ENCODE measurements at places on chromosomes 16 and 17.

GRCh38 chr17:77304746-77305473 lies 164.1 kb downstream of the SEC14L1 start:
- DNase-seq: no peak

- DNase-seq: no peak
Observed at GRCh38 chr17:37458805-37459204, 30.9 kb upstream of the DUSP14 start.

DNA sequence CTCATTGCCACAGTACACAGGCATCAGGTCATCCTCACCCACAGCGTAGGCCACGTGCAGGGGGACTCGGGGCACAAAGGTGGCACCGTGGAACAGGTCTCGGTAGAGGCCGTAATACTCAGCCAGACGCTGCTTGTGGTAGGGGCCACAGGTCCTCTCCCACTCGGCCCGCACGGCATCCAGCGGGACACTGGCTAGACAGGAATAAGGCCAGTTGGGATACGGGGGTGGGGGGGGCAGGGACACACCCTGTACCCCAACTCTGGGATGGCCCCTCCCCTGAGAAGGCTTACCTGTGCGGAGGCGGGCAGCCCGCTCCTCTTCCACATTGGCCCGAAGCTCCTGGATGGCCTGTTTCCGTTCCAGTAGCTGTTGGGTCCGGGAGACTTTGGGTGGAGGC lies 3.0 kb downstream of the MRPL38 start:
- DNase-seq: no peak

GRCh38 chr16:4166821-4167220 lies 50.6 kb upstream of the ADCY9 start:
- no peak for DNase-seq

- DNase-seq: peak; percentile 74
Observed at GRCh38 chr16:3983081-3983520, 102.6 kb upstream of the CREBBP start.

DNA sequence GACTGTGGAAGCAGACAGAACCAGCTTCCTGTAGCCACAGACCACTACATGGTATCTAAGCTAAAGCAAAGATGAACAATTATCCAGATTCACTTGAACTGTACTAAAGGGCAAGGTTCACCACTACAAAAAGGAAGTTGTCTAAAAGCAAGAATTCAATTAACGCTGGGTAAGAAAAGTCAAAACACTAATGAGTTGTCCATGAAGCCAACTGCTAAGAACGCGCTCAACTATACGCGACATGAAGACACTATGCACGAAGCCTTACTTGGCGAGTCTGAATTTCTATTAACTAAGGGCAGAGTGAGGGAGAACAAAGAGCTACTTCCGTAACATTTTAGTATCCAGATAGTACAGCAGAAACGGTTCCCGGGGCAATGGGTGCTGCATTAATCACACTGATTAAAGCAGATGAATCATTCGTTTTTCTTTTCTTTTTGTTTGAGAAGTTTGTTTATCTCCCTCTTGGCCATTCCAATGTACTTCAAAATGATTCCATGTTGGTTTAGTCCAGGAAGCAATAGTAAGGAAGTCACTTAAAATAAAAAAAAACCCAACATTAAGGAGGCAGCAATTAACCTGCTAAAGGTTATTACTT lies 2.8 kb upstream of the RPS15A start:
- no peak for DNase-seq

DNA sequence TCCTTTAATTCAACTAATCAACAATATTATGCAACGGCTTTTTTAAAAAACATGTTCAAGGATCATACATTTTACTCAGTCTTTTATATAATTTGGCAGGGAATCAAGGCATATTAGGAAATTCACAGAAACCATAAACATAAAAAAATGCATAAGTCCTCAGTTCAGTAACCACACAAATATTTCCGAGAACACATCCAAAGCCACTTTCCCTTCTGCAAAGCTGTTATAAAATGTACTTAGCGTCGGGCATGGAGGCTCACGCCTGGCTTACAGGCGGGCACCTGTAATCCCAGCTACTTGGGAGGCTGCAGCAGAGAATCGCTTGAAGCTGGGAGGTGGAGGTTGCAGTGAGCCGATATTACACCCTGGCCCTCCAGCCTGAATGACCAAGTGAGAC lies 9.7 kb upstream of the ZC3H7A start:
- no peak for DNase-seq

DNA sequence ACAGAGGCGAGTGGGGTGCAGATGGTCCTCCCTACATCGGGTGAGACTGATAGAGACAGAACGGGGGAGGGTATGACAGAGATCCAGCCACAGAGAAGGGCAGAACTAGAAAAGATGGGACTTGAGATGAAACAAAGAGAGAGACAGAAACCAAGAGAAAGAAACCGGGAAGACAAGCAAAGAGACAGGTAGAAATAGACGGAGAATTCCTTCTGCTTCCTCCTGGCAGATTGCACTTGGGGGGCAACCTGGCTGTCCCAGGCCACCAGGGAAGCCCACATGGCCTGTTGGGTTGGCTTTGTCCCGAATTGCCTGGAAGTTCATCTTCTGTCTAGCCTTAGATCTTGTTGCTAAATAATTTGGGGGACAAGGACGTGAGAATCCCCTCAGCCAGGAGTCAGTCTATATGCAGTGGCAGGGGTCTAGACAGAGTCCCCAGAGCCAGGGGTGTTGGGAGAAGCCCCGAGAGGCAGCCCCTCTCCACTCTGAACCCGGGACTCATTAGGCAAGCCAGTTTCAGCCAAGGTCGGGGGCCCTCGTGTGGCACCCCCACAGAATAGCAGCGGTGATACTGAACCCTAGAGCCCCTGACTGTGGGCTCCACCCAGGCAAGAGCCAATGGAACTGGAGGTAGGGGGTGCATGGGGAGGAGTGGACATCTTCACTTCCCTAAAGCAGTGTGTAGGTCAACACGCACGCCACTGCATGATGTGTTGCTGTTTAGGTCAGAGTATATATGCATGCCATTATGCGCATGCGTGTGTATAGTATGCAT lies 627 bp upstream of the TSPOAP1 start:
- peak; percentile 42 for DNase-seq

DNA sequence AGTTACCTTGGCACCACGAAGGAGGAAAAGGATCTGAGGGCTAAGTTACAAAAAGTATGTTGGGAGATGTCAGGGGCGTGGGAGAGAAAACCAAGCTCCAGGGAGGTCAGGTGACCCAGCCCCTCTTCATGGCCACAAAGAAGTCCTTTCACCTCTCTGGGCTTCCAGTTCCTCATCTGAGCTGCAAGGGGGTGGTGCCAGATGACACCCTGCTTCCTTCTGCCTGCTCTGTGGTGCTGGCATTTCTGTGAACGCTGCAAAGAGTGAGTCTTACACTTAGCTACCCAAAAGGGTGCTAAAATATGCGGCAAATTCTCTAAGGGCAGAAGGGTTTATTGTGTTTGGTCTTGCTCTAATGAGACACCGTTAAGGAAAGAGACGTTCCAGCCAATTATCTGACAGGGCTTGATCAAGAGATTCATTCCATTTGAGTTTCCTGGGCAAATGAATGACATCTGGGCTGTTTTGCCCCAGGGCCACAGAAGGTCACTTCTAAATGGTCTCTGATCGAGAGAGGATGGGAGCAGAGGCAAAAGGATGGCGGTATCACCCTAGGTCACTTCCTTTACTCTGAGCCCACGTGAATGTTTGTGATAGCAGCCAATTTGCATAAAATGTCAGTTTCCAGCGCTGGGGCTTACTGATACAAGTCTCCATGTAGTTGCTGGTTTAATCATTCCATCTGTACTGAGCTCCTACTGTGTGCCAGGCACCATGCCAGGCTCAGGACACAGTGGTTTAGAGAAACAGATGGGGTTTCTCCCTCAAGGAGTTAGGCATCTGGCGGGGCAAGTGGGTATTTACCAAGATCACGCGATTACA lies 210.2 kb downstream of the KATNIP start:
- peak; percentile 58 for DNase-seq

DNA sequence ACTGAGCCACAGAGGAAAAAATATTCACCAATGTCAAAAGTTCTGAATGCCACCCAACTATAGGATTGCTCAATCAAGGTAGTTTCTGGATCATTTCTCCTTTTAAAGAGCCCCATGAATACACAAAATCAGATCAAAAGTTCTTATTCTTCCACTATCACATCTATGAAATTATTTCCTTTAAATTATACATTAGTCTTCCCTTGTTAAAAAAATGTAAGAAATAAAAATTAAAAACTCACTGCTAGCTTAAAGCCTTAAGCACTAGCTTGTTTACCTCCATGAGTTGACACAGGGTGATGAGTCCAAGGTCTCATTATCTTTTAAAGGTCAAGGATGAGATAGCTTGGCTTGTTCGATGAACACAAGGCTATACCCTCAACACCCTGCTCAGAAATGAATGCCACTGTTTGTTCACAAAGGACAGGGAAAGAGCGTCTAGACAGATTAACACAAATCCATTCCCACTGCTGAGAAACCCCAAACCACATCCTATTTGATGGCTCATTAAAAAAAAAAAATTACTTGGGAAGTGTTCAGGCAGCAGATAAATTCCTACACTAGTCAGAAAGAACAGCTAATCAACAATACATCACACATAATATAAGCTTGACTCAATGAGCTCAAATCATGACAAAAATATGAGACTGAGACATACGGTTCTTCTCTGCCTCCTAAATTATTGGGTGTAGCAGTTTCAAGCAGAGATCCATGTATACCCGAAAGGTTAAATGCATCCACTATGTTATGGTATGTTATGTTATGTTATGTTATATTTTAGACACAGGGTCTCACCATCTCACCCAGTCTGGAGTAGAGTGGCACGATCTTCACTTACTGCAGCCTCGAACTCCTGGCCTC lies 118.9 kb downstream of the PARN start:
- DNase-seq: no peak

DNA sequence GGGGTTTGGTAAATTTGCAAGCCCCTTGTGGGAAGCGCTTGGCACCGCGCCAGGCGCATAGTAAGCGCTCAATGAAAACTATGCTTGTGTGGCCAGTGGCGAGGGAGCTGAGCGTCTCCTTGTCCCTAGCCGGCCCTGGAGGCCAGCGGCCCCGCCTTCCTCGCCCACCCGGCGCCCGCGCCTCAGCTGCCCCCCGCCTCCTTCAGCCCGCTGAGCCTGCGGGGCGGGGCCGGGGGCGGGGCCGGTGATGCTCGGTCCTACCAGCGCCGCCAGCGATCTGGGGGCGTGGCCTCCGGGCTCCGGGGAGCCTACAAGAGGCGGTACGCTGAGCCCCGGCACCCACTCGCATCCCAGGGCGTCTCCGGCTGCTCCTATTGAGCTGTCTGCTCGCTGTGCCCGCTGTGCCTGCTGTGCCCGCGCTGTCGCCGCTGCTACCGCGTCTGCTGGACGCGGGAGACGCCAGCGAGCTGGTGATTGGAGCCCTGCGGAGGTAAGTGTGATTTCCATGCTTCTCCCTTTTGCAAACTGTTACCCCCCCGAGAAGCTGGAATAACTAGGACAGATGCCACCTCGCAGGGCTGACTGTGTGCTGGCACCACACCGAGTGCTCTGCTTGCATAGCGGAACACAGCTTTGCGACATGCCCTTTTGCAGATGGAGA lies at the start of gene CRISPLD2:
Gene CRISPLD2 (plus strand): TSS at position 342 of the 661 bp plus-strand sequence. CDS start 18,511 bp downstream, outside the sequence.
- DNase-seq: peak; percentile 98

GRCh38 chr16:66365651-66366050 lies 840 bp upstream of the CDH5 start:
- DNase-seq: no peak

GRCh38 chr16:65867276-65867960 lies 499.1 kb upstream of the CDH5 start:
- no peak for DNase-seq

DNA sequence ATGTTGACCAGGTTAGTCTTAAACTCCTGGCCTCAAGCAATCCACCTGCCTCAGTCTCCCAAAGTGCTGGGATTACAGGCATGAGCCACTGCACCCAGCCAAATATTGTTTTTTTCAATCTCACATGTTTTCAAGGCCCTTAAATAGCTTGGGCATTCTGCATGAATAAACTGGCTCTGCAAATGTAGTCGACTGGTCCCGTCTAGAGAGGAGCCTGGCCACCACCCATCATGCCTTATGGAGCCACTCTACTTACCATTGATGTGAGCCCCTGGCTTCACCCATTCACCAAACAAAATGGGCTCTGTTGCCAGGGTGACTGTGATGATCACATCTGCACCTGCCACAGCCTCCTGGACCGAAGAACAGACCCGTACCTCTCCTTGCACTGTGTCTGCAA lies 10.8 kb downstream of the CRYM start:
- no peak for DNase-seq

DNA sequence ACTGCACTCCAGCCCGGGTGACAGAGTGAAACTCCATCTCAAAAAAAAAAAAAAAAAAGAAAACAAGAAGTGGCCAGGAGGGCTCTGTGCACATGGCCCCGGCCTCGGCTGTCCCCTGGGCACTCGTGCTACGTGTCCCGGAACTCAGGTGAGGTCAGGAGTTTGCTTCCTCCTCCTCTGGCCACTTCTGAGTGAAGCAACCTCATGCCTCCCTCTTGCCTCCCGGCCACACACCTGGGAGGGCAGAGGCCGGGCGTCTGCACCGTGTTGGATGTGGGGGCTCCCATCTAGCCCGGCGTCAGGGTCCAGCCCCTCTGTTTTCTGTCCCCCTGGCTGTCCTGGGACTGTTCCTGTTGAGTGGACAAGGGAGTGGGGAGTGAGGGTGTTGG lies 22.2 kb downstream of the ASPSCR1 start:
- no peak for DNase-seq

DNA sequence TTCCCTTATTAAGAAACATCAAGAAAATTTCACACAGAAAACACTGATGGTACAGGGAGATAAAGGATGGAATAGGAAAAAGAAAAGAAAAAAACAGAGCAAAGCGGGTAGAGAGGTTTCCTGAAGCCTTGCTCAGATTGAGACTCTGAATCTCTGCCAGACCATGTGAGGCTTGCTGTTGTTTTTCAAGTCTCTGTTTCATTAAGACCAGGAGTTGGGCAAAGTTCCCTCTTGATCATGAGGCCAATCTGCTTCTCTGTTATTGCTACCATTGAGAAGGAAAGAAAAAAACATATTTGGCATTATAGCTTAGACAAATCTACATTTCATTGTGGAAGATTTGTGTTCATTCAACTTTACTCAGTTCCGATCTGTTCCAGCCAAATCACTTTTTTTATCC lies 201.6 kb upstream of the SOX9 start:
- no peak for DNase-seq

DNA sequence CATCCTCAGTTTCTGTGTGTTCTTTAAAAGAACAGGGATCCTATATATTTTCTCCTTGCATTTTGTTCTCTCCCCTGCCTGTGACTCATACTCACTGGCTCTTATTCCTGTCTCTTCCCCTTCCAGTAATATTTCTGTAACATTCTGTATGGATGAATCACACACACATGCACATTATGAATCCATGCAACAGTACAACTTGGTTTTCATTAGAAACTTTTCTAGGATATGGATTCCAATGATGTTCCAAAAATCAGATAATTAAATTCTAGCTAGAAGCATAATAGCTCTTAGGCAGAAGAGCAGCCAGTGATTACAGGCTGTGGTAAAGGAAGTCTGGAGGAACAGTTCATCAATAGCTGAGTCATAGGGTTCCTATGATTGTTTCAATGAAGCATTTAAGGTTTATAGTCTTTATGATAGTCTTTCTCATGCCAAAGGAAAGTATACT lies 119.6 kb upstream of the PMFBP1 start:
- DNase-seq: no peak
